ENCODE measurements at places on chromosomes 2 and 18.

GRCh38 chr18:43236921-43237320 is 40.4 kb downstream of the SYT4 start:
- no peak for DNase-seq

GRCh38 chr18:28108814-28109213 is 68.1 kb downstream of the CDH2 start:
- DNase-seq = no peak

- no peak for DNase-seq
These were observed 124.2 kb downstream of the COPS8 start for GRCh38 chr2:237209885-237210284.

GRCh38 chr2:180461761-180462160 is 454.7 kb upstream of the CWC22 start:
- no peak for DNase-seq

GRCh38 chr2:45612285-45612684 is 1.2 kb upstream of the SRBD1 start:
- DNase-seq = no peak

DNA sequence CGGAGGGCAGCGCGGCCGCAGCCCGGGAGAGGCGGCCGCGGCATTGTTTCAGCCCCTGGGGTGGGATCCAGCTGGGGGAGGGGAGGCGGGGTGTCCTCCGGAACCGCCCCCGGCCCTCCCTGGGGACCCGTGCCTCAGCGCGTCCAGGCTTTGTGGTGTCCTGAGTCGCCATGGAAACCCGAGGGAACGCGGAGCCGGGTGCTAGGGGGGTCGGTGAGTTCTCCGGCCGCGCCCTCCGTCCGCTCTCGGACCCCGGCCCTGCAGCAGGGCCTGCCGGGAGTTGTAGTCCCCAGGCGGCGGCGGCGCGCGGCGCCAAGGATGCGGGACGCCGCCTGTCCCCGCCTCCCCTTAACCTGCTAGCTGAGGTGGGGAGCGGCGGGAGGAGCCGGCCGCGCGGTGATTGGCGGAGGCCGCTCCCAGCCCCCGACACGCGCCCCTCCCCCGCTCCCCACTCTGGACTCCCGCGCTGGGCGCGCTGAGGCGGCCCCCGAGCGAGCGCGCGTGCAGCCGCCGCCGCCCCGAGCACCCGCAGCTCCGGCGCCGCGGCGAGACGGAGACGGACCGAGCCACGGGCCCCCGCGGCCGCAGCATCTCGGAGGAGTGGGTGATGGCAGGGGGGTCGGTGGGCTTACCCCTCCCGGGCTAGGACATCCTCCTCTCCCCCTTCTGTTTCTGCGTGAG is at the start of gene DPYSL5:
TSS of gene DPYSL5 (plus strand) at position 478 of the 681 bp plus-strand sequence. CDS start 50,368 bp downstream, outside the sequence.
- DNase-seq = no peak

- no peak for DNase-seq
These were observed 33.5 kb upstream of the CCDC93 start for GRCh38 chr2:118047380-118047826.

DNA sequence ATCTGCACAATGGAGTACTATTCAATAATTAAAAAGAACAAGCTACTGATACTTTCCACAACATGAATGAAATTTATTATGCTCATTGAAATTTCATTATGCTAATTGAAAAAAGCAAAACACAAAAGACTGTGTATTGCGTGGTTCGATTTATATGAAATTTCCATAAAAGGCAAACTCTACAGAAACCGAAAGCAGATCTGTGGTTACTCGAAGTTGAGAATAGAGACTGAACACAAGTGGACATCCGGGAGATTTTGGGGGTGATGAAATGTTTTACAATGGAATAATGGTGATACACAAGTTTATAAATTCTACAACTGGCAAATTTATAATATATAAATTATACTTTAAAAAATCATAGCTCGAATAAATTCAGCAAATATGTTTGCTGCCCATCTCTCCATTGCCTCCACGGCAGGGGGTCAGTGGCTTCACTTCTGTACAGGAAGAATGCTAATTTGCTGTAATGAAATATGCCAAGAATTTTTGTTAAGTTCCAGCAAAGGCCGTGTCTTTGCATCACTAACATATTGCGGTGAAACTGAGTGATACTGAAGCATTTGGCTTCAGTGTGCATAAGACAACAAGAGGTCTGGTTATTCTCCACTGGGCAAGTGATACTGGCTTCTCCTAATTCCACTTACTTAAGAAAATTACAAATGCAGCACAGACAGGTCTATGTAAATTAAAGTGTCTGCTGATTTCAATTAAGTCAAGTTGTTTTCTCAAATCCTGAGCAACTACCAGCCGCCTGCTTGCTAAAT is 96.7 kb downstream of the TMEM163 start:
- no peak for DNase-seq

GRCh38 chr2:27627963-27628766 is 647 bp downstream of the CCDC121 start:
- no peak for DNase-seq

- DNase-seq = no peak
These were observed 76.9 kb downstream of the DIS3L2 start for GRCh38 chr2:232038251-232038880.

GRCh38 chr2:68425503-68425902 is 41.6 kb downstream of the FBXO48 start:
- no peak for DNase-seq

GRCh38 chr2:218291318-218292047 is 820 bp downstream of the TMBIM1 start:
- no peak for DNase-seq

DNA sequence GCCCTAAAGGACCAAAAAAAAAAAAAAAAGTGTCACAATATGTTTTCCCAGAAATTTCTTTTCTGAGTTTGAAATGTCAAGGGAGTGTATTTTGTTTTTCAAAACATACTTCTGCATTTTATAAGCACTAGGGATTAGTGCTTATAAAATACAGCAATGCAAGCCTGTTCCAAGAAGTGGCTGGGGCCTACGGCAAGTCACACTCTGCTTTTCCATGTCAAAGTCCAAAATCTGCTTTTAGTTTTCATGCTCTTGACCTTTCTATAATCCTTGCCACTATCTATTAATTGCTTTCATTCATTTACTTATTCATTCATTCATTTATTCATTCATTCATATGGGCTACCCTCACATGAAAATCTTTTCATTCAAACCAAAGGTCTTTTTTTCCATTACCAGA is 100.1 kb upstream of the UXS1 start:
- no peak for DNase-seq

- DNase-seq = no peak
These were observed 8.7 kb downstream of the TMEM169 start for GRCh38 chr2:216090369-216090786.

DNA sequence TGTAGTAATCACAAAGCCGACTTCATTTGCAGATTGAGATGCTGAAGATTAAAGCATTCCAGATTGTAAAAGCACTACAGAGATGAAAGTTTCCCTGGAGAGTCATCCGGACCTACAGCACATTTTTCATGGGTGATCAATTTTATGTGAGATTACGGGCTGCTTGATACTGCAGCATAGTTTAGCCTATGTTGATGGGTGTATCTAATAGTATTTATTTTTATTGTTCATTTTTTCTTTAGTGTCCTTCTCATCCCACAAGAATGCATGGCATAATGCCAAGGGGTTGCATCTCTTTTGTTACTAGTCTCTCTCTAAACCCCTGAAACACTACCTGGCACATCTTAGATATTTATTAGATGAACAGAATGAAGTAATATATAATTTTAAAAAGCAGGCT is 240.4 kb downstream of the MBD2 start:
- DNase-seq = no peak

- DNase-seq = no peak
These were observed 53.8 kb upstream of the TMEM87B start for GRCh38 chr2:112001136-112001715.

GRCh38 chr2:126943612-126944348 is 45.1 kb downstream of the TEX51 start:
- no peak for DNase-seq

DNA sequence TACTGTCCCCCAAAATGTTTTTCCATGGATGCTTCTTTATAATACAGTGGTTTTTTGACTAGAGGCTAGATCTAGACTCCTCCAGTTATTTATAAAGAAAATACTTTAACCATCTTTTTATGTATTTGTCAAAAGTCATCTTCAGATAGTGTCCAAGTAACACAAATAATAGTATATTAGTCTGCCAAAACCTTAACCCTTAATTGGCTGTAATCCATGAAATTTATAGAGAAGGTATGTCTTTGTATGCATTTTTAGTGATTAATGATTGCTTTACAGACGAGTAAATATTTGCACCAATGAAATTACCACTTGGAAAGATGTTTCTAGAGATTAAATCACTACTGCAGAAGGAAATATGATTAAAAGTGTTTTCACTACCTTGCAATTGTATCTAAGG is 451.8 kb upstream of the NRXN1 start:
- DNase-seq = no peak

DNA sequence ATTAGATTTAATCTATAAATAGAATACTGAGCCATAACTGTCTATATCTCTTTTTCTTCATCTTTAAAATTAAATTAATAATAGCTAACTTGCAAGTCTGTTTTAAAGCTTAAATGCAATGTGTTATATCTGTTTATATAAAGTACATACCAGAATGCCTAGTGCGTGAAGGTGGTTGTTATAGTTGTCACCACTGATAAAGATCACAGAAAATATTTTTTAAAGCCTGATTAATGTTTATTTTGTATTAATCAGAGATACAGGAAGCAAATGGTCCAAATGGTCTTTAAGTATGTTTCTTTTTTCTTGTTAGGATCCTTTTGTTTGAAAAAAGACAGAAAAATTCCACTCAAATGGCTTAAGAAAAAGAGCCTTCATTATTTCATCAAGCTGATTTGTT is 560.6 kb downstream of the CPS1 start:
- no peak for DNase-seq

DNA sequence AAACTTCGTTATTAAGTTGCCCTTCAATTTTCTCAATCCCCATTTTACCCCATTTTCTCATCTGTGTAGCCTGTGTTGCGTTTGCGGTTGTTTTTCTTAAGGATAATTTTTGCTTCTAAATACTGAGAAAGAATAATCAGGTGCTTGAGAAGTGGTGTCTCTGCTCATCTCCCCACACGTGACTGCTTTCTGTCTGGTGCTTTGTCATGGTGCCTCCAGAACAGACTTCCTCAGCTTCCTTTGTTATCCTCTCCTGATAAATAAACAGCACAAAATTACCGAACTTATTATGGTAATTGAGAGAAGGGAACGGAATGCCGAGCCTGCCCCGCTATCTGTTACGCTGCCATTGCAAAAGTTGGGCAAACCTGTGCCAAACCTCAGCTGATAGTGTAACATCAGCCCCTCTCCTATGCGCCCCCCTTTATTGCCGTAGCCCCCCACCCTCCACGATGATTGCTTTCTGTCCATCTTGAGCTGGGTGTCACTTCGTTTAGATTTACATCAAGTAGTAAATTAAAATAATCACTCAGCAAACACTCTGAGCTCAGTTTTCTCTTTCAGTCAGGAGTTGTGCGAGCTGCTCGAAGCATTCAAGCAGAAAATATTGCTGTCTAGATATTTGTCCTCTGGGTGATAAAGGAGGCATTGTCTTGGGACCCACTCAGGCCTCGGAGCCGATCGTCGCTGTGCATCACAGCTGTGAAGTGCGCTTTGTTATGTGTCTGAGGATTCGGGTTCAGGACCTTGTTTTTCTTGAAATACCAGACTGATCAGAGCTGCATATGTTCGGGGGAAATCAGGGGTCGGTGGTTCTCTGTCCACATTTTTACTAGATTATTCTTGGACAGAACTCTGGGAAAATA is 1008.5 kb upstream of the FANCL start:
- no peak for DNase-seq

DNA sequence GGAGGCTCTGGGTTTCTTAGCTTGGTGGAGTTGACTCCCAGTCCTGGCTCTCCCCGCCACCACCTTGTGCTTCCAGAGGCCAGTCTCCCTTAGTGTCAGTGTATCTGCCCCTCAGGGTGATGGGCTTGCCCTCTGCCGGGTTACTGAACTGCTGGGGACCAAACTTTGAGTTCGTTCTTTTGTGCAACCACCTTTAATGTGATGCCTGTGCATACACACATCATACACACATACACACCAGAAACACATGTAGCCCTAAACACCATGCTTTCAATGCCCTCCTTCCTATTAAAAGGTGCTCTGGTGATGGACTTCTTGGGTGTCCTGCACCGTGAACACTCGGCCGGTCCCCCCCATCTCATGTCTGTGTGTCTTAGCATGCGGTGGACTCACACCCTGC is 315.1 kb upstream of the EPAS1 start:
- DNase-seq = no peak

DNA sequence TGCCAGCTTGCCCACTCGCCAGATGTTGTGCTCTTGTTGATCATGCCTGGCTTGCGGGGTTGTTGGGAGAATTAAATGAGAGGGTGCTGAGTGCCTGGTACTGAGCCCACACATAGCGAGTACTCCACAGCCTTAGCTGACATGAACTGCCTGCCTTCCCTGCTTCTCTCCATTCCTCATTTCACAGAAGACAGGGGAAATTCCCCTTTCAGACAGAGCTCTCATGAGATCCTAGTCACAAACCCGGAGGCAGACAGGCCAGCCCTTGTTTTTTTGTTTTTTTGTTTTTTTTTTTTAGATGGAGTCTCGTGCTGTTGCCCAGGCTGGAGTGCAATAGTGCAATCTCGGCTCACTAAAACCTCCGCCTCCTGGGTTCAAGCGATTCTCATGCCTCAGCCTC is 17.1 kb upstream of the DNMT3A start:
- DNase-seq = no peak

- no peak for DNase-seq
These were observed 318.5 kb downstream of the HRH4 start for GRCh38 chr18:24778810-24779418.

- no peak for DNase-seq
These were observed 75.9 kb downstream of the SFXN5 start for GRCh38 chr2:72995430-72996116.

DNA sequence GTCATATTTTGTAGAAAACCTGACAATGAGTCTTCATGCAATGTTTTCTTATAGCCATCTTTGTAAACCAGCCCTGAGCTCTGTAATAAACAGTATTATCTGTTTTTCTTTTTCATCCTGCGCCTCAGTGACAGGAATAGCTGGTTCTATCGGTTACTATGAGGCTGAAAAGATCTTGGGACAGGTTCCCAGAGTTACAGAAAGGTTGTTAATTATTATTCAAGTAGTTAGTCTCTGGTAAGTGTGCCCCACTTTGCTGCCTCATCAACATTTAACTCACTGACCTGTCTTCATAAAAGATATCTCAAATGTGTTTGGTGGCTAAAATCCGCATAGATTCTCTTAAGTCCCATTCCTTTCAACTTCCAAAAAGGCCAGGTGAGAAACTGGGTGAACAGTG is 18.6 kb downstream of the ACAA2 start:
- DNase-seq = no peak

DNA sequence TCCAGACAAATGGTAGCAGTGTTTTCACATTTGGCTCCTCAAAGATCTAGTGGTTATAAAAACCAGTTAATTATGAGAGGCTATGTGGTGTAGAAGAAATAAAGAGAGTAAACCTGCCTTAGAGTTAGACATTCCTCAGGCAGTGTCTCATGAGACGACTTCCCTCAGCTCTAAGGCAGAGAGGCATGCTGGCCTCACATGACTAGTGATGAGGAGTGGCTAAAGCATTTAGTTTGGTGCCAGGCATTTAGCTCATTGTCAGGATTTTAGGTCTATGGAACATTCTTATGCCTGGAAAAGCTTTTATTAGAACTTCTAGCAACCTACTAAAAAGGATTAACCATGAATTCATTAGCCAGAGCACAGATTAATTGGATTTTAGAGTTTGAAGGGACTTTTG is 90.3 kb downstream of the RPRM start:
- no peak for DNase-seq

GRCh38 chr18:13377496-13377895 is 158.9 kb downstream of the LDLRAD4 start:
- no peak for DNase-seq

- no peak for DNase-seq
These were observed 66.4 kb downstream of the KCNG2 start for GRCh38 chr18:79864006-79864725.

All from activated gamma-delta T cell treated with anti-CD3 and anti-CD28 coated beads, Interleukin-2, amount 50 U/mL, for 16 hours (primary cell).